Pulmonary artery endothelial cell (primary cell): ENCODE measurements at places on chromosomes 1 and 21. TPM values are rescaled to one million over a fixed set of nuclear protein-coding genes. Genes with fewer than 3 reads are reported as not detected.

GRCh38 chr1:116375887-116376728 lies 3.1 kb downstream of the ATP1A1 start:
- no peak for DNase-seq

DNA sequence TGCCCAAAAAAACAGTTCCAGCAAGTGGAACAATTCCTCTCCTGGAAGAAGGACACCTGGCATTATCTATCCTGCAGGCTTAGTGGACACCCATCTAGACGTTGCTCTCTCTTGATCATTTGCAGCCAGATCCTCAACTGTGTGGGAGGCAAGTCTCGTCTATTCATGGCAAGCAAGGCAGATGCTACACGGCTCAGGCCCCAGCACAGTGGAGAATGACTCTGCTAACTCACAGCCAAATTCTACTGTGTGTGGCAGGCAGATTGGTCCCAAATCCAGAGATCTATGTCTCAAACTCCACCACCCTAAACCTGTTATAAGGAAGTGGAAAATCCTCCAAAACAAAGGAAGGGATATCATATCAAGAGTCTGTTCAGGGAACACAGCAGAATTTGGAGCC lies 7.0 kb downstream of the TNNT2 start:
- no peak for DNase-seq

DNA sequence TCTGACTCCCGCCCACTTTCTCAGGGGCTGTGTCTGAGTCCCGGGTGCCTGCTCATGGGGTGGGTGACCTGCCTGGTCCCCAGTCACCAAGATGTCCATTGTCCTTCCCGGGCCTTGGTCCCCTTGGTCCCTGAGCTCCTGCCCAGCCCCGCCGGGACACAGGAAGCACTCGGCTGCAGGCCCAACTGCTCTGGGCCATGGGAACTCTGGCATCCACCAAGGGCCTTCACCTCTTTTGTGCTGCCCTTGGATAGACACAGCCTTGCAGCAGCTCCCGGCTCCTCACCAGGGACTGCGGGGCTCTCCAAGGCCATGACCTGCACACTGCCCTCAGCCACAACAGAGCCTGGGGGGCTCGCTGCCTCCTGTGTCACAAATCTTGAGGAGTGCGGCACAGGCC lies 22.1 kb upstream of the MX1 start:
- no peak for DNase-seq

- no peak for DNase-seq
Observed at GRCh38 chr21:33884376-33885171, 31.0 kb downstream of the ATP5PO start.

GRCh38 chr1:43786960-43787359 lies 79.6 kb downstream of the ST3GAL3 start:
- peak; percentile 72 for DNase-seq

GRCh38 chr21:35325953-35326352 lies 276.9 kb upstream of the RUNX1 start:
- no peak for DNase-seq

- no peak for DNase-seq
Observed at GRCh38 chr1:77624102-77624501, 58.4 kb downstream of the ZZZ3 start.

DNA sequence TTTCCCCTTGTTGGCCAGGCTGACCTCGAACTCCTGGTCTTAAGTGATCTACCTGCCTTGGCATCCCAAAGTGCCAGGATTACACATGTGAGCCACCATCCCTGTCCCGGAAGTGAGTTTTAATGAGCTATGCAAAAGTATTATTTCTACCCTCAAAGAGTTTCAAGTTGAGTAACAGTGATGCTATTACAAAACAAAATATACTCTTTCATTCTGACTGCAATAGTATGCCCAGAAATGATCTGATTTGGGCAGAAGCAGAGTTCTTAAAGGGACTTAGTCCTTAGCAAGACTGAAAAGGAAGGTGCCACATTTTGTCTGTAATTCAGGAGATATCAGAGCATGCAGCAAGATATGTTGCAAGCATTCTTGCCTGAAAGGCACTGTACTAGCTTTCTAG lies 375.4 kb downstream of the NUF2 start:
- DNase-seq = no peak

DNA sequence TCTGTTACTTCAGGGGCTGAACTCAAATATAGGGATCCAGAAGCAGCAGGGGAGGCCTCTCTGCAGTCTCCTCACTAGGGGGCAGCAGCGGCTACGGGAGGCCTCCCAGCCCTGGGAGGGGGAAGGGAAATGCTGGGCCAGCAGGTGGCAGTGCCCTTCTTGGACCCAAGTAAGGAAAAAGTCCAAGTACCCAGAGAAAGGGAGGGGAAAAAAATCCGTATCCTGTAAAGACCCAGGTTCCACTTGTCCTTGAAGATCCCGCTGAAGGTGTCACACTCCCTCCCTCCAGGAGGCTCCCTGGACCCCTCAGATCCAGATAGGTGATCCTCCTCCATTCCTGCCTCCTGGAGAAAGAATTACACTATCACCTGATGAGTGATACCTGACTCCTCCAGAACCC lies 14.1 kb upstream of the NUAK2 start:
- DNase-seq = no peak

GRCh38 chr1:154802336-154802969 lies 67.6 kb downstream of the KCNN3 start:
- no peak for DNase-seq

DNA sequence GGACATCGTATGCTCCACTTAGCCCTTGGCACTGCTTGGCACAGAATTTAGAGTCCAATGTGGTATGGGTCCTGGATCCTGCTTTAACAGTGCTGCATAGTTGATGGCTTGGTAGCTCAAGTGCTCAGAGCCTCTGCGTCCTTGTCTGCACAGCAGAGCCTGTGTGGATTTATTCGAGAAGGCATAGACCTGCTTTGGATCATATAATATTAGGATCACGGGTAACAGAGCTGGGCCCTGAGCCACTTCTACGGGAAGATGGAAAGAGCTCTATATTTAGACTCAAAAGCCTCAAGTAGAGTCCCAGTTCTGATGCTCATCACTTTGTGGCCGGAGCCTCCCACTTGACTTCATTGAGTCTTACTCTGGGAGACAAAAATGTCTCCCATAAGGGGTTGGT lies 164.4 kb upstream of the EDN2 start:
- no peak for DNase-seq

- no peak for DNase-seq
Observed at GRCh38 chr1:169392406-169392805, 24.4 kb downstream of the BLZF1 start.

GRCh38 chr1:56434740-56435139 lies 144.6 kb downstream of the PLPP3 start:
- no peak for DNase-seq

DNA sequence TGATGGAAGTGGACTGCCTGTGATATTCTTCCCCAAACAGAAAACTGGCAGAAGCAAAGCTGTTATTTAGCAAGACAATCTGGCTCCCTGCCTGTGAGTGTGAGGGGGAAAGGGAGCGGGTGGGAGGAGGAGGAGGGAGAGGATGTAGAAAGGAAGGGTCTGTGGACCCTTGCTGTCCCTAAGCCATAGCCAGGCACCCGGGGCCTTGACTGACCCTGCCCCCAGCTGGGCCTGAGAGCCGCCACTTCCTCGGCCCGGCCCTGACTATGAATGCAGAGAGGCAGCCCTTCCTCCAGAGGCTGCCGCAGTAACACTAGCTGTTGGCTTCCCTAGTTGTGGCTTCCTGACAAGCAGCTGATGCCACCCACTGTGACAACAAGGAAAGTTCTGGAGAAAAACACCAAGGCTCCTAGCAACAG lies 13.9 kb downstream of the PLA2G2F start:
- no peak for DNase-seq

DNA sequence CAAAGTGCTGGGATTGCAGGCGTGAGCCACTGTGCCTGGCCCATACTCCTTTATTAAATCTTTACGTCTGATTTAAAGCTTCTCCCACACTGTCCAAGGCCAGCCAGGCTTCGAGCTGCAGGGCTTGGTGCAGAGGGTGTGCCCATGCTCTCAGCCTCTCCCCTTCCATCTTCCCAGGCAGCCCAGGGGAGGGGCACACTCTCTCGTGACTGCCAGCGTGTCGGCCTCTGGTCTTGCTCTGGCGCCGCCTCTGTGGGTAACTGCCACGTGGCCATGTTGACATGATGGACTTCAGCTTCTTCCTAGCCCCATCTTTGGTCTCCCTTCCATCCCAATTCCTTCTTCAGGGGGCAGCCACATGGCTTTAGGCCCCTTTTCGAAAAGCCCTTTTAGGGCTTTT lies 4.7 kb downstream of the GPR137B start:
- DNase-seq = no peak

- no peak for DNase-seq
Observed at GRCh38 chr21:41390043-41390639, 28.3 kb downstream of the MX2 start.

- no peak for DNase-seq
Observed at GRCh38 chr1:155320661-155321617, at the start of gene RUSC1. Gene RUSC1, plus strand, starts transcription at chr1:155320894. Its CDS starts 880 bp downstream, at chr1:155321774.

- DNase-seq = no peak
Observed at GRCh38 chr21:31909153-31910073, 36.6 kb downstream of the HUNK start.

DNA sequence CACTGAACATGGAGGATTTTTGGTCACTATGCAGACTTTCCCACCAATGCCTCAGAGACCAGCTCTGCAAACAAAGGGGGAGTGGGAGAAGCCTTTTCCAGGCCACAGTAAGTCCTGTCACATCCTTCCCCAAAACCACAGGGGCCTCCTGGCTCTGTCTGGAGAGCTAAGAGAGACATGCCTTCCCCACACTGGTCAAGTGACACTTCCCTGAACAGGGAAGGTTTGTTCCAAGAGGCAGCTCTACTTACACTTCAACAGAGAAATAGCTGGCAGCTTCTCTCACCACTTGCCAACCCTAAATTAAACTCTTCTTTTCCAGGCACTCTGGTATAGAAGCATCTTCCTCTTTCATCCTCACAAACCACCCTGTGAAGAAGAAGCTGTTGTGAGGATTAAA lies 39.7 kb downstream of the EDN2 start:
- DNase-seq = no peak

- DNase-seq = no peak
Observed at GRCh38 chr1:175725684-175726083, 17.7 kb downstream of the TNR start.

GRCh38 chr1:157626099-157626498 lies 28.2 kb upstream of the FCRL4 start:
- DNase-seq = no peak

DNA sequence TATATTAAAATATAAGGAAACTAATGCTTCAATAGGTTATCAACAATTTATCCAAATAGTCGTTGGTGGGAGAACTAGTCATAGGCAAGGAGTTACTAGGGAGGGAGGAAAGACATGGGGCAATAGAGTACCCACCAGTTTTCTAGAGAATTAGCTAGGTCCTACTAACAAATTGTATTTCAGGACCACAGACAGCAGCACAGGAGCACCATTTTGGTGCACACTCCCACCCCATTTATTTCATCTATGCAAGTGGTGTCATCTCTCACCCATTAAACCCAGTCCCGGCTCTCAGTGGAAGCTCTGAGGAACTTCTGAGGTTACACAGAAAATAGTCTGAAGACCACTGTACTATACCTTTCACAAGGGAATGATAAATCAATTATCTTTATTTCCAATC lies 89.0 kb upstream of the BCAR3 start:
- DNase-seq = no peak

GRCh38 chr1:65762081-65762862 lies 30.4 kb upstream of the PDE4B start:
- DNase-seq = no peak

GRCh38 chr1:59446257-59446901 lies 149.5 kb downstream of the FGGY start:
- DNase-seq = no peak

GRCh38 chr1:187691439-187691838 lies 862.7 kb downstream of the PLA2G4A start:
- peak; percentile 51 for DNase-seq

The SERINC2 gene
- 1.3 and 2.4 TPM in 2 replicates for total RNA-seq

The IL12RB2 gene
- not detected in 2 replicates for total RNA-seq

The OR2M3 gene
- not detected in 2 replicates for total RNA-seq

The NR5A2 gene
- total RNA-seq = 2.6 and 21.5 TPM in 2 replicates

The AGT gene
- total RNA-seq = 0.04 TPM in 1 of 2 replicates, not detected in the other

The KCNK2 gene
- not detected in 2 replicates for total RNA-seq
